Esophagus mucosa (tissue), 1 donor: ENCODE measurements at places on chromosomes 5 and 9. TPM values are rescaled to one million over a fixed set of nuclear protein-coding genes. Genes with fewer than 3 reads are reported as not detected.

DNA sequence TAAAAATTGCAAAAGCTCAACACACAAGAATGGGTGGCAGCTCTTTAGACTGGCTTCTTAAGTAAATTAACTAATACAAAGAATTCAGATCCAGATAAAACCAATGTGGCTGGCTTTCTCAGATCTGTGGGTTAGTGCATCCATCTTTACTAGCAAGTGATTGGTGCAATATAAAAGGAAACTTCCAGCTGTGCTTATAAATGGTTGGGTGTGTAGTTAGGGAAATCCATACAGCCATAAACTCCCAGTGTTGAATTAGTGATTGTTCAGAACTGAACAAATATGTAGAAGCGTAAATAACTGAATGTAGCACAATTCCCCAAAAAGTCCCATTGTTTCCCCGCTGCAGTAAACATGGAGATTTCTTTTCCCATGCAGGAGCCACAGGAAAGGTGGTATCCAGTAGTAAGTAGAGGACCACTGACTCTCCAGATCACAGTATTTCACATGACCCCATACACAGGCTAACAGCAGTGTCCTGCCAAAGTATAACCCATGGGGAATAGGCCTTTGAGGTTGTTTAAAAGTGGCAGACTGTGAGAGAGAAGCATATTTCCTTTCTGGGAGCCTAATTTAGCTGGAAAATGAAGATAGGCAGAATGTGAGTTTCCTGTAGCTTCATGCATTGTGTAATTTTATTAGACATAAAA is 173.1 kb upstream of the SLC12A2 start:
- no peak for ATAC-seq

GRCh38 chr9:93461414-93461743 is 8.0 kb upstream of the FAM120AOS start:
- ATAC-seq: no peak

GRCh38 chr9:129751841-129752801 is 721 bp downstream of the PTGES start:
- peak; percentile 75 for ATAC-seq

DNA sequence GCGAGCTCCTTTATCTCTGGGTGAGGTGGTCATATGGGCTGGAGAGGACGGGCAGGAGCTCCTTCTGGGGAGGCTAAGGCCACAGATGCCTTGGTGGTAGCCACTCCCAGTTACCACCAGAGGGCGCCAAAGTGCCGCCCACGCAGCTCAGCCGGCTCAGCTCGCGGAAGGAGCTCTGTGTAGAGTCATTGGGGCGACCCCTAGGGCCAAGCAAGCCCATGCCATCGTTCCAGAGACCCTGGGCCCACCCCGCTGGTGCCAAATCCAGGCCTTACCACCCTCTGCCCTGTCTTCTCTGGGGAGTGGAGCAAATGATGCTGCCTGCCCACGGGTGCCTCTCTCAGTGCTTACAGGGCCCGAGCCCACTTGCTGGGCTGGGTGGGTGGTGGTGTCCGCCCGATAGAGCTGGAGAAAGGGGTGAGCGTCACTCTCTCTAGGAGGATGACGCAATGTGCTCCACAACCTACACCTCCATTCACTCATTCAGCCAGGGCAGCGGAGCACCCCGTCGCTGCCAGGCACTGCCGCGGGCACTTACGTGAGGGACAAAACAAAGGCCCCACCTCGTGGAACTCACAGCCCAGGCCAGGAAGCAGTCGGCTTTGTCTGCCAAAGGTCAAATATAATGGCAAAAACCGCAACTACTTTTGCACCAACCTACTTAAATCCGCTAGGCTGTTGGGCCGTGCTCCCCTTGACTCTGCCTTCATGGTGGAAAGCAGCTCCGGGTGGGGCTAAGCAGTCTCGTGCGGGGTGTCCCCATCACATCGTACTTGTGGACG is 13.8 kb downstream of the TSPAN17 start:
- ATAC-seq: peak; percentile 78

ENTREP1 gene
- 3.5 TPM for total RNA-seq
